ENCODE measurements at places on chromosomes 6 and 20.

GRCh38 chr20:59153355-59153681 lies 10.3 kb upstream of the ZNF831 start:
- DNase-seq: no peak

DNA sequence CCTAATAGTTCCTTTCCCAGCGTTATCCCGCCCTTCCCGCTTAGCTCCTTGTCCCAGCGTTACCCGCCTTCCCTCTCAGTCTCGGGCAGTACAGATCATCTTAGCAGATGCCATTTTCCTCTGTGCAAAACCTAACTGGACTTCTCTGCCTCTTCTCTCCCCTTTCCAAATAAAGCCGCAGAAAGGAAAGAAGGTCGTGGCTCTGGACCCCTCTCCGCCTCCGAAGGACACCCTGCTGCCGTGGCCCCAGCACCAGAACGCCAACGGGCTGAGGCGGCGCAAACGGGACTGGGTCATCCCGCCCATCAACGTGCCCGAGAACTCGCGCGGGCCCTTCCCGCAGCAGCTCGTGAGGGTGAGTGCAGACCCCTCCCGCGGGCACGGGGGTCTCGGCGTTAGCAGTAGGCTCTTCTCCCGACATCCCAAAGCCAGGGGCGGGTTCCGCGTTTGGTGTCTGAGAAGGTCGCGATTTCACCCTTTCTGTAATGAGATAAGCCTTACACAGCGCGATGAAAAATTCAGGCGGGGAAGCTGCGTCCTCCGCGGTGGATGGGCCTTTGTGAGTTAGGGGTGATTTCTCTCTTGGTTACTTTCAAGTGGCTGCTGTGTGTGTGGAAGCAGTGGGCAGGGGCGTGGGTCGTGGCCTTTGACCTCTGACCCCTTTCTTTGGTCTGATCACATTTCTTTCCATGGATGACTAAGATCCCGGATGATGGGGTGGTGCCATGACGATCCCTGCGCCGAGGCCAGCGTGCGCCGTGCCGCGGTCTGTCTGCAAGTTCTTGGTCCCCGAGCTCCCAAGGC lies 292.7 kb downstream of the TAF4 start:
- no peak for DNase-seq

DNA sequence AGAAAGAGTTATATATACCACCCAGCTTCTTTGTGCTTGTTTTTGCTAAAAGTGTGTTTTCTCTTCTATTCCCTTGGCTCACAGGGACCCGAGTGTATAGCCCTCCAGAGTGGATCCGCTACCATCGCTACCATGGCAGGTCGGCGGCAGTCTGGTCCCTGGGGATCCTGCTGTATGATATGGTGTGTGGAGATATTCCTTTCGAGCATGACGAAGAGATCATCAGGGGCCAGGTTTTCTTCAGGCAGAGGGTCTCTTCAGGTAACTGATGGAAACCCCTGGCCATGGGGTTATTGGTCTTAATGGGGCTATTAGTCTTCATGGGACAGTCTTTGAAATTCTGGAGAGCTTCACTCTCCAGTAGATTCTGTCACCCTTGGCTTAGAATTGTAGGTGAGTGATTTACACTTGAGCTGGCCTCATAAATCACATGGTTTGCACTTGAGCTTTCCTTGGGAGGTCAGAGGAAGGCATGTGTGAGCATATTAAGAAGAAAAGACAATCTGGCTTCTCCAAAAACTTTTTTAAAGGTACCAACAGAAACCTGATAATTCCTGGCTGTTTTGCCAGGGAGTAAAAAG lies 3.0 kb downstream of the PIM1 start:
- DNase-seq: no peak

GRCh38 chr6:110233770-110234374 lies 53.6 kb downstream of the CDC40 start:
- no peak for DNase-seq

DNA sequence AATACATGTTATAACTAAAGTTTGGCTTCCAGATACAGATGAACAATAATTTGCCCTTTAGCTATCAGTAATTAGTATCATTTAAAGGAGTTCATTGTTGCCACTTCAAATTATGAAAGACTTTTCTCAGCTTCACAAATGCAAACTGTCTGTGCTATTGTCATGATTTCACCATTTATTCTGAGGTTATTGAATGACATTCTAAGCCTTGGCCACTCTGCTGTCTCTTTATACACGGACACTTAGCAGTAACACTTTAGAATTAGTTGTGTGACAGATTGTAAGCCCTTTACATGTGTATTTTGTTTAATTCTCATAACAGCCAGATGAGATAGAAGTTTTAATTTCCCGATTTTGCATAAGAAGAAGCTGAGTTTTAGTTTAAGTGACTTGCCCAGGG lies 176.6 kb downstream of the SLC35F1 start:
- no peak for DNase-seq

DNA sequence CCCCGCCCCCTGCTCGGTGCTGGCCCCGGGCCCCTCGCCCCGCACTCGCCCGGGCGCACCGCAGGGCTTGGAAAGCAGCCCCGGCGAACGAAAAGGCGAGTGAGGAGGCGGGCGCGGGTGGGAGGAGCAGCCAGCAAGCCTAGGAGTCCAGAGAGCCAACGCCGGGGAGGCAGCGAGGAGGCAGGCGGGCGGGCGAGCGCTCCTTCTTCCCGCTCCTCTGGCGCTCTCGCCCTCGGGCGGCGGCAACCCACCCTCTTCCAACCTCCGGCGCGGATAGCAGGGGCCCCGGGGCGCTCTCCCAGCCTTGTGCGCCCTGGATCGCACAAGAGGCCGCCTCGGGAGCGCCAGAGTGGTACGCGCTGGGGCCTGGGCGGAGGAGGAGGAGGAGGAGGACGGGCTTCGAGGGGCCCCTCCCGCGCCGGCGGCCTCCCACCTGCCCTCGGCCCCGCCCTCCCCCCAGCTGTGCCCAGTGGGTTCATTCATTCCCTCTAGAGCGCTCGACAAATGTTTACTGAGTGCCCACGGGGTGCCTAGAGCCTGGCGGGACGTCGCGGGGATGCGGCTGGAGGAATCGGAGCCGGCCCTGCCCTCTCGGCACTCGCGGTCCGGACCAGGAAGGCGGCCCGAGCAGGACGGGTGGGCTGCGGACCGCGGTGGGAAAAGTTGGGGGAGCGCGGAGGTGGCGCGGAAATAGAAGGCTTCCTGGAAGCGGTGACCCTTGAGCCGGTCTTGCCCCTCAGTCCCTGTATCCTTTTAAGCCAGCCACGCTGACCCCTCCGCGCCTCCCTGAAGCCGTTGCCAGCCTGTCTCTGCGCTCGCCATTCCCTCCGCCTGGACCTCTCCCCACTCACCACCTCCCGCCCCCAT lies at the start of gene BMP7:
Gene BMP7, minus strand, starts transcription at position 351 of the 867 bp plus-strand sequence. CDS start 519 bp downstream, outside the sequence.
- peak; percentile 92 for DNase-seq

DNA sequence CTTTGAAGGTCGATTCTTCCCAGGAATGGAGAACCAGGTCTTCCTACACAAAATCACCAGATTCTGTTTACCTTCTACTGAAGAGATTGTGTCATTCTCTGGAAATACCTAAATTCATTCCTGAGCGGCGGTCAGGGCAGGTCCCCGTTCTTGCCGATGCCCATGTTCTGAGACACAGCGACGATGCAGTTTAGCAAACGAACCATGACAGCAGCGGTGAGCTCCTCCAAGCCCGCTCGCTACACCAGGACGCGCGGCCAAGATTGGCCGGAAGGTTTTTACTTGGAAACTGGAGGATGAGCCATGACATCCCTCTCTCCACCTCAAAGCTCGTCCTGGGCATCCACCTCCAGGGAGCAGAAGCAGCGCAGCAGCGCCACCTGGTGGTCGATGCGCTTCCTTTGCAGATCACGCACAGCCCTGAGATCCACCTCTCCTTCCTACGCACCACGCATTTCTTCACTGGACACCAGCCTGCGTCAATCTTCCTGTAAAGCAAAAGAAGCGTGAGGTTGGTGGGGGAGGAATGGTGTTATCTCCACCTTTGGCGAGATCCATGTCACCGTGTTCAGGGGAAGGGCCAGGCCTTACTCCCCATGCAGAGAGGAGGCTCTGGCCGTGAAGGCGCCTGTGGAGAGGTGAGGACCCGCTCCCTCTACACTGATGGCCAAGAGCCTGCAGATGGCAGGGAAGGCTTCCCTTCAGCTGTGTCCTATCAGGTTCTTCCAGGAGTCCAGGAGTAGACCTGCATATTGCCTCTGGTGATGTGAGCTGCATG lies 9.9 kb upstream of the HLA-B start:
- peak; percentile 87 for DNase-seq

GRCh38 chr6:26249707-26249956 lies 115.4 kb upstream of the BTN3A2 start:
- no peak for DNase-seq

GRCh38 chr6:27452496-27452897 lies 20.4 kb downstream of the ZNF184 start:
- no peak for DNase-seq

DNA sequence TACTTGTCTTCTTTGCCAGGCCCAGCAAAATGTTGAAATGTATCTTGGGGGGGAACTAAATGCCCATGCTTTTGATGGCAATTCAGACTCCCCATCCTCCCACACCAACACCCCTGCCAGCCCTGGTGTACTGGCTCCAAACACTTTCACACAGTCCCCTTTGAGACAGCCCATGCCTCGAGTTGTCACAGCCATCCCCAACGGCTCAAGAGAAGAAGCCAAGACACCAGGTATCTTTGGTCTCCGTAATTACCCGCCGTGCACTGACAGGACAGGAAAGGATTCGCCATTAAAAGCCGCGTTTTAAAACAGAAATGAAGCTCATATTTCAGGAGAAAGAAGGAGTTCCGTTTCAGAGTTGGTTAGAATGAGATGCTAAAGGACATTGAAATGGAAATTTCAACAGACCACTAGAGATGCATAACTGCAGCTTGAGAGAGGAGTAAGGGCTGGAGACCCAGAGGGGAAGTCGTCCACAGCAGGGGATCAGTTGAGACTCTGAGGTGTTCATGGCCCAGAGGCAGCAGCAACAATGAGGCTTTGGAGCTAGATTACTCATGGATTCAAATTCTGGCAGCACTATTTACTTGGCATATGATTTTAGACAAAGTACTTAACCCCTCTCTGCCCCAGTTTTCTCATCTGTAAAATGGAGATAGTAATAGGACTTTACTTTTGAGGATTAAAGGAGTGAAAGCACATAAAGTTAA lies 63.5 kb upstream of the ADGRF1 start:
- DNase-seq: peak; percentile 41

DNA sequence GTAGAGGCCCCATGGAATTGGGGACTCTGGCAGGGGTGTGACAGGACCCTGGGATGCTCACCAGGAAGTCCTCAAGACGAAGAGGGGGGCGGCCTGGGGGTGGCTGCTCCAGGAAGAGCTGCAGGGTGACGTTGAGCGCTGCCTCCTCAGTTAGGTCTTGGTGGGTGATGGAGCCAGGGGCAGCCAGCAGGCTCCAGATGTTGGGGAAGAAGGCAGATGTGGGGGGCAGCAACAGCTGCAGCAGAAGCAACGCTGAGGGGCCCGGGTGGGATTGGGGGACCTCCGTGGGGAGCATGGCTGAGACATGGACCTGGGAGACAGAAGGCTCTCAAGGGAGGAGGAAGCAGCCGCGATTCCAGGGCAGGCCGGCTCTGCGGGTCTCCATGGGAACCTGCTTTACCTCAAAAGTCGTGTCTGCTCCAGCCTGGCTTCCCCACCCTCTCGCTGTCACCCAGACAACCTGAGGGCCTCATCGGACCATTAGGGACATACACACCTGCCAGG lies 591 bp downstream of the VWA7 start:
- DNase-seq: peak; percentile 74

DNA sequence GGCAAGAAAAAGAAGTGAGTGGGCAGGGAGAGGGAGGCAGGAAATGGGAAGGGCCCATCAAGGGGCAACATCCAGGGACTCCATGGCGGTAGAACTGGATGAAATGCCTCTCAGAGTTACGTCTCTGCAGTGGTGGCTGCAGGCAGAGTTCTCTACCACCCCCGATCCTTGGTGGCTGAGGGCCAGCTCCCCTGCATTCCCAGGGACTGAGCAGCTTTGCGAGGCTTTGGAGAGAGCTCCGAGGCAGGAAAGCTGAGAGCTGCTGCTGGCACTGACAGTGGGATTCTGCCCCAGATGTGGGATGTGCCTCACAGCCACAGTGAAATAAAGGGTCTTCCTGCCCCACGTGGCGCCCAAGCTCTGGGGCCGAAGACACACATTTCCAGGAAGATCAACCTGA lies 236.6 kb downstream of the SLC24A3 start:
- no peak for DNase-seq

DNA sequence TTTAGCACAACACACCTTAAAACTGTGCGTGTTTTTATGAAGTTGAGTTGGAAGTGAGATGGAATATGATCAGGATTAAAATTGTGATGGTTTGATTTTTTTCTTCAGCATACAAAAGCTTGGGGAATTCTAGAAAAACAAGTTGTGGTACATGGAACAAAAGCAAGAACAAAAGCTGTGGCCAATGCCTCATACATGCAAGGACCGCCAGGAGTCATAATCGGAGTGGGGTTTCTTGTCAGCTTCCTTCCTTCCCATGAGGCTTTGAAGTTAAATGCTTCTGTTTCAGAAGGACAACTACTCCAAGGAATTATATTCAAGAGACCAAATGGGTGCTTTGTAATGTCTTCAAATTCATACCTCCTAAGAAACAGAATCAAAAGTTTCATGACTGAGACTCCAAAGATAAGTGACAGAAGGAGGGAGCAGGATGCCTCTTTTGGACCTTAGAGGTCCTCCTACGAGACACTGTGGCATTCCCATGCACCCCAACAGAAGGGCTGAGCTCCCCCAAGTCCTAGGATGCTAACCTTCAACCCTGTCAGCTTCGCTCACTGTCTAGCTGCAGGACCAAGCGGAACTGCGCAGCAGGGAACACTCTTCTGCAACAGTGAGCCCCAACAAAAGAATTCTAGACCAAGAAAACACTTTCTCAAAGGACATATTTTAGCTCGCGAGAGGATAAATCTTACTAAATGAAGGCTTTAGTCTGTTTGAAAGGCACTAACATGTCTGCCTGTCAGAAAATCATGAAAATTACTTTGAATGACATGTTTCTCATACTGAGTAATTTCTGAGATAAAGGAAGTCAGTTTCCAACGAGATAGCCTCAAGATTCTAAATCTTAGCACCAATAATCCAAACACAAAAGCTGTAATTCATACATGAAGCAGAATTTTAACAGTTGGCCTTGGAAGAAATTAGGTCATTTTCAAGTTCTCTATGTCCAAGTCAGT lies 108.5 kb upstream of the NHSL1 start:
- DNase-seq: no peak

DNA sequence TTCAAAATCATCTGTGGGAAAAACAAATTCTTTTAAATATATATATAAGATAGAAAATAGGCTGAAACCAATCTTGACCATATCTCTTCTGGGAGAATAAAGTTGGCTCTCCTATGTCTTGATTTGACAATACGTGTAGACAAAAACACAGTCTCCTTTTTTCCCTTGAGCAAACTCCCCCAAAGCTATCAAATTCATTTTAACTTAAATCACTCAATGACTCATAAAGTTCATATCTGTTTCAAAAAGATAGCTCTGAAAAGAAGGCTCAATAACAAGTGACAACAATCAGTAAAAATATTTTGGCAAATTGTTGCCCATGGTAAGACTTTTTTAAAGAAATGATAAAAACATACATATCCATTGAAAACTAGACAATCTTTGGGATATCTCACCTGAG lies 236.0 kb upstream of the TENT5A start:
- DNase-seq: no peak

- DNase-seq: no peak
Measured at GRCh38 chr6:107805504-107805903, 18.6 kb downstream of the SCML4 start.

- DNase-seq: no peak
Measured at GRCh38 chr20:8428988-8429387, 296.9 kb downstream of the PLCB1 start.
